Lower lobe of right lung (tissue), 2 donors: ENCODE measurements at places on chromosomes 1 and 21. TPM values are rescaled to one million over a fixed set of nuclear protein-coding genes. Genes with fewer than 3 reads are reported as not detected.
A peak's percentile ranks its signal among the peaks of the same experiment; 100 is the strongest.

PRMT2 gene
- 121 TPM for total RNA-seq

ETV3L gene
- not detected for total RNA-seq

WDR3 gene
- 19.3 TPM for total RNA-seq

B3GALT5 gene
- total RNA-seq: 1.5 TPM

GRCh38 chr1:98817821-98818220 lies 156.3 kb downstream of the SNX7 start:
- H3K27ac ChIP-seq: no peak overlapping the region
- no peaks in the 10 kb centered on the region for H3K4me1 ChIP-seq
- no peak overlapping the region for H3K4me3 ChIP-seq
- H3K27me3 ChIP-seq: no peaks in the 10 kb centered on the region
- no peak for DNase-seq

DNA sequence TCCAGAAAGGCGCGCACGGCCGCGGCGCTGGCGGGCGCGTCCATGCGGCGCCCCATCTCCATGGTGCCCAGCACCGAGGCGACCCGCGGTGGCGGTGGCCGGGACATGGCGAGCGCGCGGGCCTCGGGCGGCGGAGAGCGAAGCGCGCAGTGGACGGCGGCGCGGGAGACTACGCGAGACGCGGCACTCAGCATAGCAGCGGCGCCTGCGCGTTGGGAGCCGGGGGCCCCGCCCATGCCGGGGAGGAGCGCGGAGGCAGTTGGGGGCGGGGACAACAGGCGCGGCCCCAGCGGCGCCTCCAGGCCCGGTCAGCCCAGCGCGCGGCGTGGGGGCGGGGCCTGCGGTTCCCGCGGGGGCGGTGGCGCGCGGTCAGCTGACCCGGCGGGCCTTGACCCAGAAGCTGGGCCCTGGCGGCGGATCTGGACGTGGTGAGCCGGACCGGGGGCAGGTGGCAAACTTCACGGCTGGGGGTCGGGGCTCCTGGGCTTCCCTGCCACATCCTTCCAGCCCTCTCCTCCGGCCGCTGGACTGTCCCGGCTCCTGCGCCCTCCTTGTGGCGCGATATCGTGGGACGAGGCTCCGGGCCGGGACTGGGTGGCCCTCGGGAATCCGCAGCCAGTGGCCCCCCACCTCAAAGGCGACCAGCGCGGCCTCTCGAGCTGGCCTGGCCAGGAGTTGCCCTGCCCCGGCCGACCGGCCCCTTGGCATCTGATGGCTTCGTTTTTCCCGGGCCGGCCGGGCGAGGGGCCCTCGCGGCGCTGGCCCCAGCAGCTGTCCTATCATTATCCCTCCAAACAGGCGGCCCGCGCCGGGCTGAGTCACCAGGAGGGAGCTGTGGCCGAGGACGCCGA lies at the start of the genes AKR7A2 and SLC66A1:
Gene AKR7A2, minus strand, starts transcription at position 214 of the 851 bp plus-strand sequence. Its CDS starts 20 bp downstream, at position 194.
Gene SLC66A1, plus strand, starts transcription at position 396 of the 851 bp plus-strand sequence. CDS start 5,352 bp downstream, outside the sequence.
- no peaks in the 10 kb centered on the region for H3K27me3 ChIP-seq
- peaks cover 42% of the 10 kb centered on the region for H3K4me1 ChIP-seq
- DNase-seq: peak; percentile 94
- peak within 1 kb of the TSS; percentile 95 for H3K4me3 ChIP-seq
- peak within 1 kb of the TSS; percentile 90 for H3K27ac ChIP-seq

- no peaks in the 10 kb centered on the region for H3K27me3 ChIP-seq
- H3K4me3 ChIP-seq: no peak overlapping the region
- DNase-seq: no peak
- H3K36me3 ChIP-seq: peaks cover 5% of the 10 kb centered on the region
- H3K4me1 ChIP-seq: no peaks in the 10 kb centered on the region
Observed at GRCh38 chr1:55057270-55057955, 18.1 kb downstream of the PCSK9 start.

TPTE gene
- total RNA-seq: not detected
